ENCODE measurements at places on chromosomes 7 and 10.

DNA sequence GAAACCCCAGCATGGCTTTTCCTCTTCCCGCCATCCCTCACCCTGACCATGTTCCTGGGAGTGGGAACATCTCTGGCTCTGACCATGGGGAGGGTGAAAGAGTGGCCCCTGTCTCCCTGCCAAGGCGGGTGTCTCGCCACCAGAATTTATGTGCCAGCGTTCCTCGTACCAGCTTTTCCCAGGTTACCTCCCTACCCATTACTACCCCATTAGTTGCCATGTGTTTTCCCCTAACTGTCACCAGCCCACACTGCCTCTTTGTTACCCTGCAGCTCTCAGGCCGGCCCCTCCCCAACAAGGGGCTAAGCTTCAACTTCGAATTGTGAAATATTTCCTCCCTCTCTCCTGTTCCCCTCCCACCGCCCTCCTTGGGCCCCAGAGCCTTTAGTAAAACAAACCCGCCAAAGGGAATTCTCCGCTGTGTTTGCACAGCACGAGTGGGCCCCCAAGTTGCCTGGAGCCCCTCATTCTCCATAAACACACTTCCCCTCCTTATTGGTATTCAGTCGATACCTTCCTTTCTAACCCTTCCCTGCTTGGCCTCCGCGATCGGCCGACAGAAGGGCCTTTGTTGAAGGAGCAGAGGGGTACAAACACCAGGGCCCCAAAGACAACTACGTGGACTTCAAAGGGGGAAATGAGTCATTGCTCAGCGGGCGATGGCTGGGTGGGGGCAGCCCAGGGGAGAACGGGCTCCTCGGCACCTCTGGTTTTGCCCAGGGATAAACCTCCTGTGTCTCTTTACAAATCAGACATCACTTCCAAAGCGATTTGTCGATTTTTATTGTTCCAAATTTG, 45.5 kb downstream of the SLIT1 start:
- no peak for DNase-seq

DNA sequence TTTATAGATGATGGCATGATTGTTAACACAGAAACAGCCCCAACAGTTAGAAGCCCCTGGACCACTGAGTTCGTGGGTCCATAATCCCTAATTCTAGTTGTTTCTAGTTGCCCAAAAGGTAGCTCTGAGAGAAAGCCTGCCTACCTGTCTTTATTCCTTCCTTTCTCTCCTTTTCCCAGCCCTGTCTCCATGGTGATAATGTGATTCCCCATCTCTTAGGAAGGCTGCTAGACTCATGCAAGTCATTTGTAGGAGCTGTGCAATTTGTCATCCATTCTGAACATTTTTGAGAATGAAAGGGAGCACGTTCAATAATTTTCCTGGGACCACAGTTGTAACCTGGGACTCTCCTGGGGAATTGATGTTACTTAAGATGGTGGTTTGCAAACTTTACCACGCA, 183.4 kb downstream of the EMX2 start:
- no peak for DNase-seq

DNA sequence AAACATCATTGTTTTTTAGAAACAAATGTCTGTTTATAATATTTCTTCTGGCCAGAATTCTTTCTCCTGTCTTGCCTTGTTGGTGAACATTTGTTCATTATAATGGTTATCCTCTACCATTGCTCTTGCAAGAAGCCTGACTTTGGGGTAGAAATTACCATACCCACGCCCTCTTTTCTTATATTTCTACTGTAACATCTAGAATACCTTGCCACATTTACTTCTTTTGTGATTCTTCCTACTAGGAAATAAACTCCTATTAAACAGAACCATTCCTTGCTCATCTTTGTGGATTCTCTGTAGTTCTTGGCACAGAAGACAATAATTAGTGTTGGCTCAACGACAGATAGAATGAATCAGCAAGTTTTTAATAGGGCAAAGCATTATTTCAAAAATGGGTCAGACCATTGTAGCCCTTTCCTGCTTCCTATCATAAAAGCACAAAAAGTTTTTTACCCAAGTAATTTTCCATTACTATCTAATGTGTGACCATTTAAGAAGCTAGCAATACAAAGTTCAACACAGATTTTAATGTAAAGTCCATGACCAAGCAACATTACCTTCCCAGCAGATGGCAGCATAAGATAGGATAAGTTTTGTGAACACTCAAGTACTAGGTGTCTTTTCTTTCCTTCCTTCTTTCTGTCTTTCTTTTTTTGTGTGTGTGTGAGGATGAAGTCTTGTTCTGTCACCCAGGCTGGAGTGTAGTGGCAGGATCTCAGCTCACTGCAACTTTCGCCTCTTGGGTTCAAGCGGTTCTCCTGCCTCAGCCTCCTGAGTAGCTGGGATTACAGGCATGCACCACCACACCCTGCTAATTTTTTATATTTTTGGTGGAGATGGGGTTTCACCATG, 270.4 kb downstream of the HGF start:
- peak; percentile 81 for DNase-seq

DNA sequence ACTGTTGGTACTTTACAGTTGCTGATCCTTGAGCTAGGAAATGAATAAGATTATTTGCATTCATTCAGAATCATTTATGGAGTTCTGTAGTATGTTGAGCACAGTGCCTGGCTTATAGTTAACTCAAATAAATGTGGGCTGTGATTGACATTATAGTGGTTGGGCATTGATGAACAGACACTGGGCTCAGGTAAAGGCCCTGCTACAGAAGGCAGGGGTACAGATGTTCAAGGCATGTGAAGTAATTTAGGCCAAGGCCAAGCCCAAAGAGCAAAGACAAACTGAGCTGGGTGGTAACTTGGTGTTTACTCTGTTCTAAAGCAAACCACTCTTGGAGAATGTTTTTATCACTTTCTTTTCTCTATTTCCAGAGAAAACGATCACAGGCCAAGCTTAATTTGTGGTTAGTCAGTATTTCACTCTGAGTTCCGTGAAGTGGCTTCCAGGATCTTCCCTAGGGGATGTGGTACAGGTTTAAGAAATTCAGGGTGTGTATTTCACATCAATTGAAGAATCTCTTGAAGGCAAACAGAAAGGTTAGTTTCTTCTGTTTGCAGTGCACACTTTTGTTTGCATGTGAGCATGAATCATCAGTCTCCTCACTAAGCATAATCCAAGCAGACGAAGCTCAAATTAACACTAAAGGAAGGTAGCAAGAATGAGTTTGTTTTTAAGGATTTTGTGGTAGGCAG, 113.9 kb upstream of the PRR15 start:
- DNase-seq = no peak

DNA sequence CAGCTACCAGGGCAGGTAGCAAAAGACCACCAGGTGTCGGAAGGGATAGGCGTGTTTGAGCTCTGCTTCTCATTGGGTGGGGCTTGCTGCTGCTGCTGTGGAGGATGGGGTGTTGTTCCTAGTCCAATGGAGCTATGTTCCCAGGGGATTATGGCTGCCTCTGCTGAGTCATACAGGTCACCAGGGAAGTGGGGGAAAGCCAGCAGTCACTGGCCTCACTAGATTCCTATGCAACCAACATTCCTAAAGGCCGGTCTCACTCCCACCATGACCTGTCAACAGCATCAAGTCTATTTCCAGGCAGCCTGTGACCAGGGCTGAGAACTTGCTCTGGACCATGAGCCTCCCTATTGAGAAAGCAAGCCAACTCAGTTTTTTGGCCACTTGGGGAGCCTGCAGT, 1160.8 kb downstream of the REEP3 start:
- no peak for DNase-seq

- peak; percentile 85 for DNase-seq
Observed at GRCh38 chr7:27115221-27116026, 12.9 kb upstream of the HOXA2 start.

GRCh38 chr7:69531050-69531449, 67.2 kb upstream of the AUTS2 start:
- no peak for DNase-seq

DNA sequence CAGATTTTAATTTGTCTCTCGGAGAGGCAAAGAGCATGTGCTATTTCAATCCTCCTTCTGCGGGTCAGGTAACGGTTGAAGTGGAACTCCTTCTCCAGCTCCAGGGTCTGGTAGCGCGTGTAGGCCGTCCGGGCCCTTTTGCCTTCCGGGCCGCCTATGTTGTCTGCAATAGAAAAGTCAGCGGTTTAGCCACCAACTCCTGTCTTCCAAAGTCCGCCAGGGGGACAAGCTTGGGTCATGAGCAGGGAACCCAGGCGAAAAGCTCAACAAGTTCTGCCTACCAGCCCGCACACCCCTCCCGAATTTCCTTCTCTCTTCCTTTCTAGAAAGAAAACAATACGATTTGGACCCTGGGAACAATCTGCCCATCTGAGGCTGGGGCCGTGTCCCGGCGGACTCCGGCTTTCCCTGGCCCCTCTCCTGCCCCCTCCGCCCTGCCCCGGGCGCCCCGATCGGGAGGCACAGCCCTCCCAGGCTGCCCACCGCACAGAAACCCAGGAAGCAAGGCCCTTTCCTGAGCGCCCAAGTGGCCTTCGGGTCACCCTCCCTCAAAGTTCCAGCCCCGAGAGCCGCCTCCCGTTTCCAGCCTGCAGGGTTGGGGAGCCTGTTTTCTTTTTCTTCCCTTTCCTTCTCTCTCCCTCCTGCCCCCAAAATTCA, 1.4 kb downstream of the HOXA5 start:
- no peak for DNase-seq

DNA sequence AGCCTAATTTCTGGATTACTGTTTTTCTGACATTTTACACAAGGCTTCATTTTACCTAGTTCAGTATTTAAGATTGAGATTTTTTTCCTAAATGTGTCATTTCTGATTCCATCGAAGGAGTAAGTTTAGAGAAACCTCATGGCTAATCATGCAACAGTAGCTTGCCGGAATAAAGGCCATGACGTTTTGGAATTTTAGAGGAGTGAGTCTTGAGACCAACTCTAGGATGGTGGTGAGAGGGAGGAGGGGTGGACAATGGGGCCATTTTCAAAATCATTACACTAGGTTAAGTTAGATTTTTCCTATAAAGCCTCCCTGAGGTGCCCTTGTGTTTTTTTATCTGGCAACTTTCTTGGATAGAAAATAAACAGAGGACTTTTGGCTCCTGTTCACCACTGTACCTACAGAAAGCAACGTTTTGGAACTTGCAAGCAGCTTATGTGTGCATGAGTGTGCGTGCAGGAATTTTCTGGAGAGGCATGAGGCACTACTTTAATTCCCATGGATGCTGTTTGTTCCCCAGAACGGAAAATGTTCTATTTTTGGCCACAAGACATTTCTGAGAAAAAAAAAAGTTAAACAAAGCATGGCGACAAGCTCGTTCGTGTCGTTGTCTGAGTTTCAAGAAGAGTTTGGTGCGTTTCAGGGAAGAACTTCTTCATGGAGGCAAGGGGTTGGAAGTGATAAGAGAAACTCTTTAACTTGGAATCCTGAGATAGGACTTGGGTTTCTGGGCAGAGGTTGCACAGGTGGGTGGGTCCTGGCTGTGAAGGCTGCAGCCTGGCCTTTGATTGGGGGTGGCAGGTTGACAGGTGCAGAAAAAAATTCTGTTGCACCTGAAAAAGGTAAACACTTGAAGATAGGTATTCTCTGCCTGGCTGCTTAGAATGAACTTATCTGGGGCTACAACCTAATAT, 178.1 kb downstream of the PTEN start:
- peak; percentile 15 for DNase-seq

DNA sequence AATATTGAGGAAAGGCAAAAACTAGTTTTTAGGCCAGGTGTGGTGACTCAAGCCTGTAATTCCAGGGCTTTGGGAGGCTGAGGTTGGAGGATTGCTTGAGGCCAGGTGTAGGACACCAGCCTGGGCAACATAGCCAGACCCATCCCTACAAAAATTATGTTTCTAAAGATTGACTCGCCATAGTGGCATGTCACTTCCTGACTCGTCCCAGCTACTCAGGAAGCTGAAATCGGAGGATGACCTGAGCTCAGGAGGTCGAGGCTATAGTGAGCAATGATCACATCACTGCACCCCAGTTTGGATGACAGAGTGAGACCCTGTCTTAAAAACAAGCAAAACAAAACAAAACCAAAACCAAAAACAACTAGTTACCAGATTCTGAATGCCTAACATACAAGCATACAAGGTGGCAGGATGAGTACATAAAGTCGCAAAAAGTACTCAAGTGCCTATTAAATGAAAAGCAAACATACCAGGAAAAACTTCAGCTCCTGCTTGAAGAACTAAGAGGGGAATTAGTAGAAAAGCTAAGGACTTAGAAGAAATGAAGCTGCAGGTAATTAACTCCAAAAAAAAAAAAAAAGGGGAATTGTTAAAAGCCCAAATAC, 14.1 kb downstream of the ZNF398 start:
- no peak for DNase-seq

DNA sequence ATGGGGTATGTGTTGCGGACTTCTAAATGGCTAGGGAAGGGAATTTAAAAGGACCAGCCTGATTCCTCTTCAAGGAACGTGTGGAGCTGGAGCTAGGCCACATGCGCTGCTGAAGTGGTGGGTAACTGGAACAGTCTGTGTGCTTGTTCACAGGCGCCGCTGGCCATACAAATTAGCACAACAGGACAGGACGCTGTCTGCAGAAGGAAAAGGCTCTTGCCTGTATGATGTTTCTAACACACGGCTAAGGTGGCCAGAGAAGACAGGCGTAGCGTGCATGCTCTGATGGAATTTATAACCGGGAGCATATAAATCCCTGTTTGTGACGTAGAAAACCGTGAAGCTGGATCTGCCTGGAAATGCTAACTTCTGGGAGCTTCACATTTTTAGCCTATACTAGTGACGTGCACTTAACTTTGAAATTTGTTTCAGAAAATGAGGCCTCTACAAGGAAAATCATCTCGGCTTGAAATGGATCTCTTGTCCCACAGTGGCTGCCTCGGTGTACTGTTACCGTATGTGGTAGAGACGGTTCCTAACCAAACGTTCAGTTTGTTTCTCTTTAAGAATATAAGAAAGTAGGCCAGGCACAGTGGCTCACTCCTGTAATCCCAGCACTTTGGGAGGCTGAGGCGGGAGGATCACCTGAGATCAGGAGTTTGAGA, 569.4 kb downstream of the PTPRN2 start:
- no peak for DNase-seq

DNA sequence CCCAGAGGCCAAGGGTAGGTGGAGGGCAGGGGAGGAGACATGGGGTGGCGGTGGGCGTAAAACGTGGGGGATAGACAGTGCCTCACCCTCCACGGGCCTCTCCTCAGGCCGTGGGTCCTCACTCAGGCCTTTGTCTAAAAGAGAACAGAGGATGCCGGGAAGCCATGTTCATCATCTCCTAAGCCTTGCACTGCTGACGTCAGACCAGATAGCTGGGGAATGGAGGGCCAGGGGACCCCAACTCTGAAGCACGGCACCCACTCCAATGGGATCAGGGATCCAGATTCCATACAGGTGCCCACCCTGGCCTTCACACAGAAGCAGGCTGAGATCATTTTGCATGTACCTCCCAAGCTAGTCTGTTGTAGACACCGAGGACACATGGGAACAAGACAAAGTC, 83.4 kb upstream of the TMEM248 start:
- DNase-seq = no peak

DNA sequence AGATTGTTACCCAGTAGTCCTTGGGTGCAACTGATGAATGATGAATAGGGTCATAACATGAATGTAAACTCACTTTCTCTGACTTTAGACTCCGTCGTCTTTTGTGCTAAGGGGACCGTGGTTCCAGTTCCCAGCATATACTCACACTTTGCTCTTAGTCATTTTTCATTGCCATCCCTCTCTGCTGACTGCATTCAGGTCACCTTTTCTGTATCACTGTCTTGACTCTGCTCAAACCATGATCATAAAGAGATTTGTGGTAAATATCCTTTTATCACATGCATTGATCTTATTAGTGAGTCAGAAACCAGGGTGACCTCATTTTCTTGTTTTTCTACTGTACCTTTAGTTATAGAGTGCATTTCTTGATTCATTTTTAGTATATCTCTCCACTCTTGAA, 141.1 kb upstream of the AGR3 start:
- no peak for DNase-seq

GRCh38 chr7:98110249-98111022, 3.8 kb downstream of the LMTK2 start:
- DNase-seq = peak; percentile 26

- no peak for DNase-seq
Observed at GRCh38 chr7:128100949-128101713, 69.9 kb upstream of the LRRC4 start.
